Effector memory CD4-positive, alpha-beta T cell (primary cell): ENCODE measurements at places on chromosomes 3 and 15.

DNA sequence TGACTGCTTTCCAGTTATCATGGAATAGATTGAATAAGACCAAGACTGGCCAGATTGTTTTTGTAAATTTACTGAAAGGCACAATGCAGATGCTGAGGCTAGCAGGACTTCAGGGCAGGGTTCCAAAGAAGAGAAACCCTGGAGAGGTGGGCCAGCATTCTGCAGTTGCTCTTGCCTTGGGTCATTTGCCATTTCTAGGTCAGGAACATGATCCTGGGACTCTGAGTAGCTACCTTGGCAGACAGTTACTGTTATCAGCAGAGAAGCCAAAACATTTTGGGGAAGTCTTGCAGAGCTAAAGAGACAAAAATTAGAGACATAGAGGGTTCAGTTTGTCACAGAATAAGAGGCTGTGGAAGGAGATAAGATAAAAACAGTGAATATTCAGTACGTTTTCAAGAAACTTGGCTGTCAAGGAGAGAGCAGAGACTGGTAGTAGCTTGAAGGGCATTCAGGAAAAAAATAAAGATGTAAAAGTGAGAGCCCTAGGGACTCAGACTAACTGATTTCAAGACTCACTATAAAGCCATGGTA lies 46.8 kb upstream of the MYRIP start:
- DNase-seq, result no peak

DNA sequence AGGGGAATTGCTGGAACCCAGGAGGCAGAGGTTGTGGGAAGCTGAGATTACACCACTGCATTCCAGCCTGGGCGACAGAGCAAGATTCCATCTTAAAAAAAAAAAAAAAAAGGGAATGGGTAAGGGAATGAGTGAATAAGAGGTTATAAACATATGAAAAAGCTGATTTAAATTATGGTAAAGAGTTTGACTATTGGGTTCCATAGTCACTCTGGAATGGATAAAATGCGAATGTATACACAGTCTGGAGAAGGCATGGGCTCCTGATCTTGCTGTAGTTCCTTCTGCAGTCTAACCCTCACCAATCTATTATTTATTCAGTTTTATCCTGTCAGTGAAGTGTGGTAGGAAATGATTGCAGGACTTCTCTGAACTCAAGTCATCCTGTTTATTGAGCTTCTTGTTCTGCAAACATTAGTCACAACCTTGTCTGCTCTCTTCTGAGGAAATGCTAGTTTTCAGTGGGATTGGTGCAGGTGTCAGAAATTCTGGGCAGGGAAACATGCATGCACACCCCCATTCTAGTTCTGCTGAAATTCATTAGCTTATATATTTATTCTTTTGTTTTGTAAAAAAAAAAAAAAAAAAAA lies 190.9 kb upstream of the CFAP20DC start:
- DNase-seq, result no peak

DNA sequence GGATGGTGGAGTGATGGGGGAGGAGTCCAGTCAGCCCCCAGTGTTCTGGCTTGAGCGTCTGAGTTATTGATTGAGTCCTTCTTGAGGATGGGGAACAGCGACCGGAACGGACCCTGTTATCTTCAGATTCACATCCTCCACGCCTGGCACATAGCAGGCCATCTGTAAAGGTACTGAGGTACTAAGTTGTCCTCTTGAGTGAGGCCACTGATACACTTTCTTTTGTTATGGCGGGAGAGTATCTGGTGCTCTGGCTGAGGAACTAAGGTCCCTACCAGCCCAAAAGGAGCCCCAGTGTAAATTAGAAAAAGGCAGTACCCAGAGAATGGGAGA lies 16.7 kb upstream of the HRH1 start:
- no peak for DNase-seq

- DNase-seq, result no peak
These were observed 9.7 kb upstream of the NCKIPSD start for GRCh38 chr3:48695393-48695753.

- no peak for DNase-seq
These were observed 26.6 kb upstream of the SLMAP start for GRCh38 chr3:57729334-57730045.

DNA sequence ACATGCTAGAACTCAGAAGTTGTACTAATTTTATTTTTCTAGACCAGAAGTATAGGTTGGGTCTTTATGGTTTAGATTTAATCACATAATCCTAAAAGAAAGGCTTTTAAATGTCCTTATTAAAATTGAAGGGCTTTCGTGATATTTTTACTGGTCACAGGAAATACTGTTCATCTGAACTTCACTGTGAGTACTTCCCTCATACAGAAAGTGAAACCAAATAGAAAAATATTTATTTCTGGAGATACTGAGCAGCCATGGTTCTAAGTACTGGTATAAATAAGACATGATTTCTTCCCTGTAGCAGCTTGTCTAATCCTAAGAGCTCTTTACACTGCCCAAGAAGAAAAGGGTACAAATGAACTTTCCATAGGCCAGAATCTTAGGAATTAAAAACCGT lies 2.0 kb downstream of the SNRK start:
- DNase-seq, result no peak
